ENCODE measurements at places on chromosomes 16 and 17.

DNA sequence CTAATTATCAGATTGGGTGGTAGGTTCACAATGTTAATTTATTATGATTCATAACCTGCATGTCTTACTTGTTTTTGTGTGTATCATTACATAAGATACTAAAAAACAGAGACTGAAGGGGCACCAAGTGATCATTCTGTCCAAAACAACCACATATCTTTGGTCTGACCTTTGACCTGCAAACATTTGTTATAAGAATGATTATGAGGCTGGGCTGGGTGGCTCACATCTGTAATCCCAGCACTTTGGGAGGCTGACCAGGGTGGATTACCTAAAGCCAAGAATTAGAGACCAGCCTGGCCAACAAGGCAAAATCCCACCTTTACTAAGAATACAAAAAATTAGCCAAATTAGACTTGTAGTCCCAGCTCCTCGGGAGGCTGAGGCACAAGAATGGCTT, 116.4 kb downstream of the SPAG9 start:
- DNase-seq: no peak

DNA sequence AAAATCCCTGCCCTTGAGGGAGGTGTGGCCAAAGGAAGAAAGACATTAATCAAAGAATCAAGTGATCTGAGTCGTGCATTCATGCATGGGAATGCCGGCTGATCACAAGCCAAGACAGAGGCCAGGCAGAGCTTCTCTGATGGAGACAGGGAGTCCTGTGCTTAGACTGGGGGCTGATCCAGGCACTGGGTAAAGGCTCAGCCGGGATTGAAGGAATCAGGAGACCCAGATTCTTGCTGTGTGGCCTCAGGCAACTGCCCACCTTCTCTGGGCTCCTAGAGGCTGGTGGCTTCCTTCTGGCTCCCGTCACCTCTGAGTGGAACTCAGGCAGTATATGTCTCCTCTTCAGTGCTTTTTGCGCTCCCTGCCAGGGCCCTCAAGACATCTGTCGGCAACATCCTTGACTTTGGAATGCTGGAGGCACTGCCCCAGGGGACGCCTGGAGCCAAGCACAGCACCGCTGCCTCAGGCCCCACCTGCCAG, 17.7 kb downstream of the RAI1 start:
- no peak for DNase-seq

GRCh38 chr17:63431939-63432804, 13.9 kb downstream of the CYB561 start:
- DNase-seq: peak; percentile 13

DNA sequence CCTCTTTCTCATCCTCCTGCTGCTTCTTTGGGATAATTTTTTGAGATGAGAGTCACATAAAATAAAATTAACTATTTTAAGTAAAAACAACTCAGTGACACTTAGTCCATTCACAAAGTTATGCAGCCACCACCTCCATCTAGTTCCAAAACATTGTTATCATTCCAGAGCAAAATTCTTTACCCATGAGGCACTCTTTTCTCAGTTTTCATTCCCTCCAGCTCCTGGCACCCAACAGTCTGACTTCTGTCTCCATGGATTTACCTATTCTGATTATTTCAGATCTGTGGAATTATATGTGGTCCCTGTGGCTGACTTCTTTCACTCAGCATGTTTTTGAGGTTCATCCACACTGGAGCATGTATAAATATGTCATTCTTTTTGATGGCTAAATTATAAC, 239.9 kb upstream of the DYNLRB2 start:
- no peak for DNase-seq

DNA sequence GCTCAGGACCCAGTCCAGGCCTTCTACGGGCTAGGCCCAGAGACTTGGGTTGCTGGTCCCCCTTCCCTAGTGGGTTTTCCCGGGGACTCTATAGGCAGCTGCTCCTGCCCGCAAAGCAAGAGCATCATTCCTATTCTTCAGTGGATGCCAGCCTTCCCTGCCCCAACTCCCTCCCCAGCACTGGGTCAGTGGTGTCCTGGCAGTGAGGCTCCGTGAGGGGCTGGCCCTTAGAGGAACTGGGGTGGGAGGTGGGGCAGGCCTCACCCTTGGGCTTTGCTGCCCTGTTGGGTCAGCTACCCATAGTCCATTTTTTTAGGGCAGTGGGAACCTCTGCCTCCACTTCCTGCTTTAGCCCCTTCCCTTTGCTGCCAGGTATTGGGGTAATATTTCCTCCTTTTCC, 7.9 kb upstream of the PLEKHG4 start:
- DNase-seq: no peak

- DNase-seq: no peak
These were observed 152.2 kb upstream of the NOG start for GRCh38 chr17:56441308-56441707.

DNA sequence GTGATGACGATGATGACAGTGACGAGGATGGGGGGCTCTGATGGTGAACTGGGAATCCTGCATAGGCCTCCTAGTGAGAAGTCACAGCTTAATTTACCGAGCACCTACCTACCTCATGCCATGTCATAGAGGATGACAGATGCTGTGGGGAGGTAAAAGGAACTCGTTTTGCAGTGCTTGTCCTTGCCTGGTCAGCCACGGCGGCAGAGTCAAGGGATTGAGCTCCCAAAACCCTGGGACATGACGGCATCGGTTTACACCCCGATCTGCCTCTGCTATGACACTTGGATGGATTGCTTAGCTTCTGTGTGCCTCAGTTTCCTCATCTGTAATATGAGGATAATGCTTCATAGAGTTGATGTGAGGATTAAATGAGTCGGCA, 103.2 kb downstream of the NTN1 start:
- DNase-seq: no peak

- DNase-seq: no peak
These were observed 133.4 kb upstream of the DYNLRB2 start for GRCh38 chr16:80407265-80407987.

DNA sequence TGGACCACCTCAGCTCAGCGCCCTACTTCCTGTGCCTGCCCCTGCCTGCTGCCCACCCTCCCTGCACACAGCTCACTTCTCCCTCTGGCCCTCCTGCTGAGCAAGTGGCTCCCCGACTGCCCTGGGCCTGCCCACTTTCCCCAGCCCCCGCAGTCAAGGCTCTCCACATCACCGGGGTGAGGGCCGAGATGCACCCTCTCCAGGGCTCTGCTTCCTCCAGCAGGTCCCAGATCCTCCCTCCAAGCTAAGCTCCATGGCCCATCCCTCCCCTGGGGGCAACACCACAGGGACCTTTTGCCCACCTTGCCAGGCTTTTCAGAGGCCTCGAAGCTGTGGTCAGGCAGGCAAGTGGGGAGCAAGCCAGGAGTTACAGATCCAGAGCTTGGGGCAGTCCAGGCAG, 820.2 kb downstream of the KCNJ18 start:
- DNase-seq: no peak

DNA sequence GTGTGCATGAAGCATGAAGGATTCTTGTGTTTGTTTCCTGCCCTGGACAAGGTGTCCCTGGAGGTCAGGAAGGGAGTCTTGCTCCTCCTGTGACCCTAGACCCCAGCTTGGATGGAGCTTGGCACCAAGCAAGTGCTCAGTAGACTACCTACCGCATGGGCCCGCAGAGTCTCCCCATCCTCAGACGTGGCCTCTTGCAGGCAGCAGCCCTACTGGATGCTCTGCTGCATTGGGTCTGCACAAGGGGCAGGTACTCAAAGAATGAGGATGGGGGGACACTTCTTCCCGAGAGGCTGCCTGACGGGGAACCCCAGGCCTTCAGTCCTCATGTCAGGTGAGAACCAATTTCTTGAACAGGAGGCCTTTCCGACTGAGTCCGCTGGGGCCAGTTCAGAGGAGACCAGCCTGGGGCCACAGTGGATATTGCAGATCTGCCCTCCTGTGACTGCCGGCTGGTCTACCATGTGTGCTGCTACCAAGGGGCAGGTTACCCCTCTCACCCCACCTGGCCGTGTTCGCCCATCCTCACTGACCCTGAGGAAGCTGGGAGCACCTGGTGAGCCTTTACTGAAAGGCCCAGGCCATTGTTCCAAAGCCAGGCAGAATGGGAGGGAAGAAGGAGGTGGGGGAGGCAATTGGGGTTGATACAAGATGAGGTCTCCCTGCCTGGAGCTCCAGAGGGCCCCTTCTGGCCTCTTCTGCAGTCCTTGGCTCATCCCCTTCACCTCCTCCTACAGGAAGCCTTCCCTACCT, 206.3 kb downstream of the RAB11FIP4 start:
- no peak for DNase-seq

DNA sequence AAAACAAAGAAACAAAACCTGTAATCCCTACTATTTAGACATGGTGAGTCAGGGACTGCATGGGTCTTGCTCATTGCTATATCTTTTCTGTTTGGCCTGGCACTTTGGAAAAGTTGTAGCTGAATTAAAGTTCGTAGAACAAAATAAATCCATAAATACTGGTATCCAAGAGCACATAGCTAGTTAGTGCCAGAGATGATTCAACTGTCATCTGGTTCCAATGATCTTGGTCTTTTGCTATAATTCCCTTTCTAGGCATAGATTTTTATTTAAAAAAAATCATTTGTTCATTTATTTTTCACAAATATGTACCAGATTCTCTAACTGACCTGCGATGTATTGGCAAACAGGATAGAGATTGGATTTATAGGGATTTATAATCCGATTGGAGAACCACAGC, 1436.1 kb upstream of the GOT2 start:
- no peak for DNase-seq

GRCh38 chr16:17926866-17927399, 409.6 kb downstream of the NPIPA8 start:
- DNase-seq: no peak

GRCh38 chr16:8931859-8932258, 31.8 kb downstream of the USP7 start:
- peak; percentile 57 for DNase-seq

DNA sequence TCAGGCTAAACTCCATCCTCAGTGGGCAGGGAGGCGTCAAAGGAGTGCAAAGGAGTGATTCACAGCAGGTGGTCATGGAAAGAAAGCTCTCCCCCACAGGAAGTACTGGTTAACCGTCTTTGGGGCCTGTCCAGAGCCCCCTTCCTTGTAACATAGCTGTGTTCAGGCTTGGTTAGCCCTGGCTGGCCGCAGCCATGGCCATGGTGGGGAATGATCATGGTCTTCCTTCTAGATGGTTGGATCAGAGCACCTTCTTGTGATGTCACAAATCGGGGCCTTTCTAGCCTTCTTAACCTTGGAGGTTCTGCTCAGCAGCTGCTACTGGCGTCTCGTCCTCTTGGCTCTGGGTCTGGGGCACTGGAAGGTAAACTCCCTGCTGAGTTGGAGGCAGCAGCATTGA, 15.8 kb downstream of the NKD1 start:
- no peak for DNase-seq

DNA sequence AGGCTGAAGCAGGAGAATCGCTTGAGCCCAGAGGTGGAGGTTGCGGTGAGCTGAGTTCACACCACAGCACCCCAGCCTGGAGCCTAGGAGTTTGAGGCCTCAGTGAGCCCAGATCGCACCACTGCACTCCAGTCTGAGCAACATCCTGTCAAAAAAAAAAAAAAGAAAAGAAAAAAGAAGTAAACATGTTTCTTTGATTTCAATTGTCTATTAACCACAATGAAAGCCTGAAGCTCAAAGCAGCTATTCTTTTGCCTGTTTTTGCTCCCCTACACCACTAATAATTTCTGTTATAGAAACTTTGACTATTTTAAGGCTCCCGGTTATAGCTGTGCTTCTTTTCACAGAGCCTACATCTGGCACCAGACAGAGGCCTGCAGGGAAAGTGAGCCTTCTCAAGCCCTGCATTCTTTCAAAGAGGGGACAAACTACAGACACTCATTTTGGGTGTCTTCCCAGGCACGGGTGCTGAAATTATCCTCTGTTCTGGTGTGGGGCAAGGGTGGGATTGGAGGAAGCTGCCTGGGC, 14.2 kb upstream of the SLC52A1 start:
- peak; percentile 54 for DNase-seq

Measured in activated T-cell treated with anti-CD3 and anti-CD28 coated beads, Interleukin-2, amount 50 U/mL, for 24 hours (primary cell).